Endodermal cell (in vitro differentiated cells): ENCODE measurements at places on chromosomes 4 and X. TPM values are rescaled to one million over a fixed set of nuclear protein-coding genes. Genes with fewer than 3 reads are reported as not detected.

- H3K36me3 ChIP-seq, result peaks cover 9% of the 10 kb centered on the region
- no peaks in the 10 kb centered on the region for H3K27me3 ChIP-seq
- H3K4me3 ChIP-seq, result no peak overlapping the region
- H3K4me1 ChIP-seq, result no peaks in the 10 kb centered on the region
- DNase-seq, result no peak
- H3K27ac ChIP-seq, result no peak overlapping the region
These were observed 65.9 kb downstream of the AMOT start for GRCh38 chrX:112774651-112775293.

PRICKLE3 gene
- total RNA-seq, result 12.0 to 22.4 TPM (median 14.8 TPM) in 3 replicates

DNA sequence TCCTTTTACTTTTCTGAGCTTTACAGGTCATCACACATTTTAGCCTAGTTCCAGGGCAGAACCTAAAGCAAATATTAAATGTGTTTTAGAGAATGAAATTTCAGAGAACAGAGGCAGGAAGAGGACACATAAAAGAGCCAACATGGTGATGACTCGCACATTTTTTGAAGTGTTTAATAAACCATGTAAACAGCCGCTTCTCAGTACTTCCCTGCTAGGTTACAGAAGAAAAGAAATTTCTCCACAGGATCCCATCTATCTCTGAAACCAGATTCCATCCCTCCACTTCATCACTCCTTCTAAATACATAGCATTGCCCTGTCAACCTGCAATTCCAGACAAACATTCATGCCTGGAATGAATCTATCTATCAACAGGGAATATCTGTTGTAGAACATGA lies 949.5 kb upstream of the PCDH7 start:
- H3K27ac ChIP-seq, result no peak overlapping the region
- no peaks in the 10 kb centered on the region for H3K4me1 ChIP-seq
- no peaks in the 10 kb centered on the region for H3K36me3 ChIP-seq
- H3K4me3 ChIP-seq, result no peak overlapping the region

DNA sequence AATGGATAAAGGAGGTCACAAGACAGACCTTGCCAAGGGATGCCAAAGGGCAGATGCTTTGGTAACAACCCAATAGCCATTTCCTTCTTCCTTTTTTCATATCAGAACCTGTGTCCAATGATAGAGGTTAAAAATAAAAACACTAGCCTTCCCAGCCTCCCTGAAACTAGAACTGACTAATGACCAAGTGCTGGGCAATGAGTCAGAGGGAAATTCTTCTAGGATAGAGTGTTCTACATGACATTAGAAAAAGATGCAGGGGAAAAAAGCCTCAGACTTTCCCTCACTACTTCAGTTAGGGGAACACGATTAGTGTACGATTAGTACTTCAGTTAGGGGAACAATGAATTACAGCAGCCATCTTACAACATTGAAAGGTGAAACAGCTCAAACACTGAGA lies 29.3 kb upstream of the FAM47C start:
- H3K27me3 ChIP-seq, result no peaks in the 10 kb centered on the region
- H3K4me1 ChIP-seq, result no peaks in the 10 kb centered on the region
- no peak overlapping the region for H3K4me3 ChIP-seq
- H3K27ac ChIP-seq, result no peak overlapping the region
- no peak for DNase-seq
- H3K36me3 ChIP-seq, result no peaks in the 10 kb centered on the region

- H3K27ac ChIP-seq, result no peak overlapping the region
- H3K27me3 ChIP-seq, result no peaks in the 10 kb centered on the region
- H3K4me1 ChIP-seq, result no peaks in the 10 kb centered on the region
- DNase-seq, result no peak
- no peaks in the 10 kb centered on the region for H3K36me3 ChIP-seq
- no peak overlapping the region for H3K4me3 ChIP-seq
These were observed 38.0 kb upstream of the GRID2 start for GRCh38 chr4:92265798-92266197.

DNA sequence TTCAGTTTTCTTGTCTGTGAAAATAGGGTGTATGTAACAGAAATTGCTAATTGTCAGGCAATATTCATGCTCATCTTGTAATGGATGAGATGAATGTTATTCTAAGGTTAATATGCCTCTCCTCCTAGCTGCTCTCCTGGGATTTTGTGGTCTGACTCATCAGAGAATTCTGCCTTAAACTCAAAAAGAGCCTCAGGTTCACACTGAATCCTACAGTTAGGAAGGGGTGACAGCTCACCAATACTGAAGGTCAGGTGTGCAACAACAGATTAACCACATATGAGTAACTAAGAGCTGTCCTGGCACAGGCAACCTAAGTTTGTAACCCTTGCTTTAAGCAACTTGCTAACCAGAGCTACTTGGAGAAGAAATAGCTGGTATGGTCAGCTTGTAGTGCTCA lies 197.7 kb downstream of the SPATA18 start:
- H3K4me1 ChIP-seq, result peaks cover 11% of the 10 kb centered on the region
- no peaks in the 10 kb centered on the region for H3K27me3 ChIP-seq
- no peaks in the 10 kb centered on the region for H3K36me3 ChIP-seq
- no peak overlapping the region for H3K4me3 ChIP-seq

DNA sequence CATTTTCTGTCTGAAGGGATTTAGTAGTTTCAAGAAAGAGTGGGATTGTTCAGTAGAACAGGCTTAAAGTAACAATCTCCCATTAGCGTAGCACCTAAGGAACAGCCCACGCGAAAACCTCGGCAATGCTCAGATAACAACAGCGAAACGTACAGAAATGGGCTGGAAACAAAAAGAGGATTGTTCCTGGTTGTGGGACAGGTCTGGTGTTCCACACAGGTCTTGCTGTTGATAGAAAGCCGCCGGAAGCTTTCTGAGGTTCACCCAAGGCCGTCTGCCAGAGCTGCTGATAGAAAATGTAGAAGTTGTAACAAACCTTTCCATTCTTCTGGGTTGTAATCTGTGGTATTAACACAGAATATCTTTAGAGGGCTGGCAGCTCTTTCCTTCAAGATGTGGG lies 69.4 kb upstream of the CLCN4 start:
- DNase-seq, result no peak
- H3K36me3 ChIP-seq, result peaks cover 8% of the 10 kb centered on the region
- no peaks in the 10 kb centered on the region for H3K4me1 ChIP-seq
- no peak overlapping the region for H3K27ac ChIP-seq

NAP1L5 gene
- total RNA-seq, result 1.5 and 1.7 TPM in 2 replicates
